Activated T-cell treated with anti-CD3 and anti-CD28 coated beads, Interleukin-2, amount 50 U/mL, for 72 hours (primary cell): ENCODE measurements at places on chromosomes 6 and 20. TPM values are rescaled to one million over a fixed set of nuclear protein-coding genes. Genes with fewer than 3 reads are reported as not detected.

MAS1 gene
- total RNA-seq, result not detected

DNA sequence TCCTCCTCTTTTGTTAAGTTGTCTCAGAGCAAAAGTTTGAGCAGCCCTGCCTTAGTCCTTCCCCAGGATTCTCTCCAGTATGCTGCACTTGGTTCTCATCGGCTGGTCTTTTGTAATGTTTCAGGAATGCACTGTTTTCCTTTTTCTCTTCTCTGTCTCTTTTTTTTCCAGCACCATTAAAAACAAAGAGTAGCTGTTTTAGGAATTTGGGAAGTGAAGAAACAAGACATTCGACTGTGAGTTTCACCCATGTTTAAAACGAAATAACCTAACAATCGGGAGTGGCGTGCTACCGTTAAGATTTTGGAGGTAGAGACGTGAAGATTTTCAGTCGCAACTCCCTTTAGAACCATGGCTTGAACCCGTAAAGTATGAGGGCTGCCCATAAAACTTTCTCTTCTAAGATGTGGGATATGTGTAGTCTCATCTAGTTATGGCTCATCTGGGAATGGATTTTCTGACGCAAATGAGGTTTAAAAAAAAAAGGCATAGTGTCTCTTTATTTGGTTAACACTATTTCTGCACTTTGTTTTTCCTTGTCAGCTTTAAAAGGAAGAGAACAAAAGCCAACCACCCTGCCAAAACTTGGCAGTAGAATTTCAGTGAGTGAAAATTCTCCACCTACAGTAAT is 35.9 kb upstream of the RAB23 start:
- H3K27me3 ChIP-seq, result peaks cover 29% of the 10 kb centered on the region
- H3K36me3 ChIP-seq, result no peaks in the 10 kb centered on the region
- no peak overlapping the region for H3K27ac ChIP-seq

GRCh38 chr6:99629293-99629692 is 22.7 kb downstream of the PRDM13 start:
- no peaks in the 10 kb centered on the region for H3K4me1 ChIP-seq
- no peak overlapping the region for H3K27ac ChIP-seq
- no peak for DNase-seq
- no peaks in the 10 kb centered on the region for H3K36me3 ChIP-seq
- H3K4me3 ChIP-seq, result no peak overlapping the region

- H3K4me1 ChIP-seq, result peaks cover 18% of the 10 kb centered on the region
- no peaks in the 10 kb centered on the region for H3K27me3 ChIP-seq
- H3K4me3 ChIP-seq, result no peak overlapping the region
- H3K36me3 ChIP-seq, result no peaks in the 10 kb centered on the region
- no peak for DNase-seq
- no peak overlapping the region for H3K27ac ChIP-seq
These were observed 37.6 kb downstream of the STK35 start for GRCh38 chr20:2139250-2139649.
